ENCODE measurements at places on chromosomes 13 and 19.

DNA sequence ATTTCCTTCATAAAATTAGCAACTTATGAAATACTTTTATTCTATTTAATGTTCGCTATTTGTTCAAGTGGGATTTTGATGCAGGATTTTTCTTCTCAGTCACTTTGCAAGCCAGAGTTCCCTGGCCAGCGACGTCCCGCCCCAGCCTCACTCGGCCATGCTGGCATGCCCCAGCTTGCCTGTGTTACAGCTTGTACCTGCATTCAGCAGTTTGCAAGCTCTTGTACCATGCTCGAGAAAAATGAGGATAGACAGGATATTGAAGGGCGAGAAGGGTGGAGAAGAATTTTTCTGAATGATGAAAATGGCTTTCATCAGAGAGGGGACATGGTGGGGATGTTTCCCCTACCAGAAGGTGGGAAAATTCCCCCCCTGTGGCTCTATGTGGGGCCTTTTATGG is 2180.2 kb upstream of the PCDH20 start:
- DNase-seq: no peak

DNA sequence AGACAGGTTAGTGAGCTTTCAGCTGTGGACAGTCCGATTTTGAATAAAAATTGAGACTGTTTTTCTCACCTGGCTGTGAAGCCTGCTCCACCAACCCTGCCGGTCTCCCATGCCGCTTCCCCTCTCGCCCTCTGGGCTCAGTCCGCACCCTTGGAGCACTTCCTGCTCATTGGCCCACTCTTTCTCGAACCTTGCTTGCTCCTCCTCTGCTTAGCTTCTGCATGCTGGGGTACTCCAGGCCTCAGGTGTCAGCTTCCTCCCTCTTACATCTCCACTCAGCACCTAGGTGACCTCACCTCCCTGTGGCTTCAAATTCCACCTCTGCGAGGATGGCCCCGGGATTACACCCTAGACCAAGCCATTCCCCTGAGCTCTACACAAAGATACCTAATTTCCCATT is 39.6 kb downstream of the C13orf42 start:
- no peak for DNase-seq

- DNase-seq: no peak
Observed at GRCh38 chr19:13817018-13817614, 21.9 kb downstream of the ZSWIM4 start.

GRCh38 chr19:45136507-45137178 is 24.1 kb downstream of the NKPD1 start:
- DNase-seq: no peak

DNA sequence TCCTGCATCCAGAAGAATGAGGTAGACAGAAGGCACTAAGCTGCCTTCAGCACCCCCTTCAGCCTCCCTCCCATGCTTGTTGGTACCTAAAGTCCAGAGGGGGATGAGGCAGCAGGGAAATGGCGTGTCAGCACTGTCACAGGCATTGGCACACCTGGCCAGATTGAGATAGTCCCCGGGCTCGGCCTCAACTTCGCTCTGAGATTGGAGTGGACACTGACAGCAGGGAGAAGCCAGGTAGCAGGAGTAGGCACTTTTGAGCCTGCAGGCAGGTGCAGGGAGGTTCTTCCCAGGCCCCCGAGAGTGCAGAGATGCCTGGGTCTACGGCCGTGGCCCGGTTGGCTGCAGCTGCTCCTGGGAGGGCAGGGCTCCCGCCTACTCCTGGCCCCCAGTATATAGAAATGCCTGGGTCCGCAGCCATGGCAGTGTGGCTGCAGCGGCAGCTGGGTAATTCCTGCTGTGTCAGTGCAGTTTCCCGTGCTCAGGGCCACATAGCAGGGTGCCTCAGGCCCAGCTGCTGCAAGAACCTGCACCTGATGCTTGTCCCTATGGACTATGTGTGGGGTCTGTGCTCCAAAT is 160.3 kb downstream of the SLITRK6 start:
- DNase-seq: no peak

Data from stimulated activated CD8-positive, alpha-beta memory T cell treated with anti-CD3 and anti-CD28 coated beads, Interleukin-4, amount 100 ng/mL, for 1 hour (primary cell).